A673 (cell line): ENCODE measurements at places on chromosomes 5 and 9.
A peak's percentile ranks its signal among the peaks of the same experiment; 100 is the strongest.

DNA sequence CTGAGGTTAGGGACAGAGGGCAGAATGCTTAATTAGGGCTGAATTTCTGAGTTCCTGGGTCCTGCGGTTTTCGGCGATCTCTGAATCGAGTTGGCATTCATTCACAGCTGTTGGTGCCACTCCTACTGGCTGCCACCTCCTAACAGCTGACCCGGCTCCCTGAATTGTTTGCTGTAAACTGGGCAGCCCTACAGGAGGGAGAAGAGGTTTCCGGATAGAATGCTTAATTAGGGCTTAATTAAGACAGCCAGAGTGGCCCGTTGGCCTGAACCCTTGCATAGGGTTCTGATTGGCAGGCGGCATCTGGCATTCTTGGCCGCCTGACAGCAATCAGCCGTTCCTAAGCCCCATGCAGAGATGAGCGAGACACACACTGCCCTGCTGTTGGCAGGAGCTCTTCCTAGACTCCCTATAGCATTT lies 25.7 kb downstream of the FRMPD1 start:
- H3K4me3 ChIP-seq: no peak overlapping the region
- H3K27ac ChIP-seq: no peak overlapping the region
- H3K27me3 ChIP-seq: peaks cover 3% of the 10 kb centered on the region
- DNase-seq: peak; percentile 78

DNA sequence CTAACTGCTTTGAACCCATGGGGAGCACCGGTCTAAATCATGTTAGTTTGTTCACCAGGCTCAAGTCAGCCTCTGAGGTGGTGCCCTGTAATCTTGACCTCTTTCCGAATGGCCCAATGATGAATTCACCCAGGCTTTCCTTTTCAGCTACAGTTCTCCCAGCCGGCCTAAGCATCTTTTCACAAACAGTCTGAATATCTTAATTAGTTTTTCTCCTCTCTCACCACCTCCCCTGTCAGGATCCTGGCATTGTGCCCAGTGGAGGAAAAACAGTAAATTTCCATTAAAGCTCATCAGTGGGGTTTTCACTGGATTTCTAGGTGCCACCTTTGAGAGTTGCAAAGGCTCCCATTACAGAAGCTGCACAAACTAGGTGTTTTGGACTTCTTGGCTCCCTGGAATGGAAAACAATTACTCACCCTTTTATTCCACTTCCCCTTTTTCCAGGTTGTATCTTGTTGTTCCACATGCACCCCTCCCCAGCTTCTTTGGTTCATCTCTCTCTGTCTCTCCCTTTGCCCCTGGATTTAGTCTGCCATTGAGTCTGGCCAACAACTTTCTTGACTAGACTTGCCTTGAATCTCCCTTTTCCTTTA lies 69.4 kb upstream of the ADAMTSL1 start:
- H3K27ac ChIP-seq: no peak overlapping the region
- no peaks in the 10 kb centered on the region for H3K36me3 ChIP-seq
- no peak overlapping the region for H3K4me3 ChIP-seq
- DNase-seq: no peak
- H3K4me1 ChIP-seq: no peaks in the 10 kb centered on the region
- no peaks in the 10 kb centered on the region for H3K27me3 ChIP-seq

- H3K36me3 ChIP-seq: no peaks in the 10 kb centered on the region
- no peak overlapping the region for H3K27ac ChIP-seq
- no peaks in the 10 kb centered on the region for H3K27me3 ChIP-seq
- no peak overlapping the region for H3K4me3 ChIP-seq
Observed at GRCh38 chr9:121711281-121711680, 59.8 kb downstream of the DAB2IP start.

GRCh38 chr5:119078861-119079260 lies 8.0 kb downstream of the DMXL1 start:
- H3K36me3 ChIP-seq: no peaks in the 10 kb centered on the region
- DNase-seq: no peak
- H3K4me1 ChIP-seq: no peaks in the 10 kb centered on the region

GRCh38 chr9:137240841-137241489 lies at the start of gene TUBB4B:
TSS of gene TUBB4B (plus strand) at chr9:137241287. CDS start at chr9:137241361, 74 bp downstream.
- H3K4me1 ChIP-seq: peaks cover 44% of the 10 kb centered on the region
- peak; percentile 100 for DNase-seq
- H3K27me3 ChIP-seq: no peaks in the 10 kb centered on the region
- H3K36me3 ChIP-seq: peaks cover 24% of the 10 kb centered on the region

DNA sequence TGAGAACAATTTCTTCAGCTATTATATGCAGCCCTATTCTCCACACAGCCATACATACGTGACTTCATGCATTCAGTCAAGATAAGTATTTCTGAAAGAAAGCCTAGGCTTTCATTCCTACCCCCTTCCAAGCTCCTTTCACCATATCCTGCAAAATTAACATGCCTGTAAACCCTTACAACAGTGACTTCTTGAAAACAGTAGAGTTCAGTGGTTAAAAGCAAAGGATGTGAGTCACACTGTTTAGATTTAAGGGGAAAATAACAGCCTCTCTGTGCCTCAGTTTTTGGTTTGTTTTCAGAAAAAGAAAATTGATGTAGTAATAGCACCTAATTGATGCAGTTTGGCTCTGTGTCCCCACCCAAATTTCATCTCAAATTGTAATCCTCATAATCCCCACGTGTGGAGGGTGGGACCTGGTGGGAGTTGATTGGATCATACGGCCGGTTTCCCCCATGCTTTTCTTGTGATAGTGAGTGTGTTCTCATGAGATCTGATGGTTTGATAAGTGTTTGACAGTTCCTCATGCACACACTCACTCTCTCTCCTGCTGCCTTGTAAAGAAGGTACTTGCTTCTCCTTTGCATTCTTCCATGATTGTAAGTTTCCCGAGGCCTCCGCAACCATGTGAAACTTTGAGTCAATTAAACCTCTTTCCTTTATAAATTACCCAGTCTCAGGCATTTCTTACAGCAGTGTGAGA lies 264.8 kb downstream of the CETN3 start:
- H3K27me3 ChIP-seq: no peaks in the 10 kb centered on the region
- H3K4me1 ChIP-seq: no peaks in the 10 kb centered on the region
- DNase-seq: no peak
- no peak overlapping the region for H3K4me3 ChIP-seq
- no peak overlapping the region for H3K27ac ChIP-seq

- H3K4me3 ChIP-seq: no peak overlapping the region
- H3K27ac ChIP-seq: no peak overlapping the region
- H3K27me3 ChIP-seq: no peaks in the 10 kb centered on the region
- no peaks in the 10 kb centered on the region for H3K36me3 ChIP-seq
Observed at GRCh38 chr5:66788556-66788955, 192.4 kb downstream of the MAST4 start.

DNA sequence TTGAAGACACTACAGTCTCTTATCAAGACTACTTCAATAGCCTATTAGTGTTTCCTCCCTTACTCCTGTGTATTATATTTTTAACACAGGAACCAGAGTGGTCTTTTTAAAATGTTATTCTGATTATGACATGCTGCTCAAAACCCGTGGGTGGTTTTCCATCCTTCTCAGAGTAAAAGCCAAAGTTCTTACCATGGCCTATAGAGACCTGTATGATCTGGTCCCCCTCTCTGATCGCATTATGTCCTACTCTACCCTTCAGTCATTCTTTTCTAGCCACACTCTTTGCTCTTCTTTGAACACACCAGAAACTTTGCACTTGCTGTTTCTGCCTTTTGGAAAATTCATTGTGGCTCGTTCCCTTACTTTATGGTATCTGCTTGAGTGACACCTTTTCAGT lies 13.8 kb downstream of the RECK start:
- no peaks in the 10 kb centered on the region for H3K4me1 ChIP-seq
- H3K4me3 ChIP-seq: no peak overlapping the region

DNA sequence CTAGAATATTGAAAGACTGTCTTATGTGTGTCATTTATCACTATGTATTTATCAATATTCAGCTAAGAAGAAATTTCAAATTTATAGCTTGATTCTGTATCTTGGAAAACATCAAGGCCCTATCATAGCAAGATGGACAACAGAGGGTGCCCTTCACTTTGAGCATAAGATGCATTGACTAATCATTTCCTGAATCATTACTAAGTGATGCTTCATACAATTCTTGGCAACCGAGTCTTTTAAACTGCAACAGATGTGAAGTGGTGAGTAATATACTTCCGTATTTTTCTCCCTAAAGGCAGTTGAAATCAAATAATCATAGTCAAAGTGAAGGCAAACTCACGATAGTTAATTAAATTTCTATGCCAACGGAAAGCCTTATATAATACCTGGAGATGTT lies 318.6 kb upstream of the RGMB start:
- DNase-seq: peak; percentile 64
- H3K27me3 ChIP-seq: no peaks in the 10 kb centered on the region
- H3K4me3 ChIP-seq: no peak overlapping the region
- H3K4me1 ChIP-seq: no peaks in the 10 kb centered on the region
- H3K36me3 ChIP-seq: no peaks in the 10 kb centered on the region
- H3K27ac ChIP-seq: no peak overlapping the region

DNA sequence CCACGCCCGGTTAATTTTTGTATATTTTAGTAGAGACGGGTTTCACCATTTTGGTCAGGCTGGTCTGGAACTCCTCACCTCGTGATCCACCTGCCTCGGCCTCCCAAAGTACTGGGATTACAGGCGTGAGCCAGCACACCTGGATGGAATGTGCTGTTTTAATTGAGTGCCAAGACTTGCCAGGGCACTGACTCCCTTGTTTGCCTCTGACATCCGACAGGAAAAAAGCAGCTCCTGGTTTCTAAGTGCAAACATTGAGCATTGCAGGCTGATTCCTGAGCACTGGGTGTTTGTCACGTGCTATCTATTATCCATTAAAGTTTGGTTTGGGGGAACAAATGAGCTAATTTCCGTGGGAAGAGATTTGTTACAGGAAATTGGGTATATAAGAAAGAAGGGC lies 70.6 kb upstream of the CKMT2 start:
- no peak overlapping the region for H3K27ac ChIP-seq
- H3K36me3 ChIP-seq: no peaks in the 10 kb centered on the region
- DNase-seq: no peak
- H3K4me1 ChIP-seq: no peaks in the 10 kb centered on the region
- no peaks in the 10 kb centered on the region for H3K27me3 ChIP-seq

GRCh38 chr9:101753716-101754115 lies 15.3 kb upstream of the GRIN3A start:
- H3K27ac ChIP-seq: no peak overlapping the region
- H3K4me1 ChIP-seq: no peaks in the 10 kb centered on the region
- no peak for DNase-seq

DNA sequence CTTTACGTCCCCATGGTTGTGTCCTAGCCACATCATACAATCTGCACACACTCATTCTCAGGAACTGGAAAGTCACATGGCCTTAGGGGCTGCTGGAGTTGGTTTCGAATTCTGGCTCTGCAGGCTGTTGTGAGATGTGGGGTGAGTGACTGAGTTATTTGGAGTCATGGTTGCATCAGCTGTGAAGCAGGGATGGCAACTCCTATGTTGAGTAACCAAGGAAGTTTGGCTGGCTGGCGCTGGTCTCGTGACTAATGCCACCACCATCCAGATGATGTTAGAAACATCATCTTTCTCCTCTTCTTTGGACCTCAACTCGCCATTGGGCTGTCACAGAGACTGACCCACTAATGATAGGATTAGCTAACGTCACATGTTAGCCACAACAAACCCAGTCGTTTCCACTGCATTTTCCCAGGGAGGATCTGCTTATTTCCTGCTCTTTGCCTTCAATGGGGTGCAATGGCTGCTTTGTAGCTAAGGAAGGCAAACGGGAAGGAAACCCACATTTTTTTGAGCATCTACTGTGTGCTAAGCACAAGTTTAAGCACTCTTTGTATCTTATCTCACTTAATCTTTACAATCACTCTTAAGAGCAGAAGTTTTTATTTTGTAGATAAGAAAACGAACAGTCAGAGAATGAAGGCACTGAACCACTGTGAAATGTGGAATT lies 78.1 kb upstream of the UBTD2 start:
- no peaks in the 10 kb centered on the region for H3K27me3 ChIP-seq
- DNase-seq: no peak
- H3K4me3 ChIP-seq: no peak overlapping the region
- H3K4me1 ChIP-seq: no peaks in the 10 kb centered on the region
- H3K36me3 ChIP-seq: no peaks in the 10 kb centered on the region
- peak overlapping the region; percentile 18 for H3K27ac ChIP-seq

DNA sequence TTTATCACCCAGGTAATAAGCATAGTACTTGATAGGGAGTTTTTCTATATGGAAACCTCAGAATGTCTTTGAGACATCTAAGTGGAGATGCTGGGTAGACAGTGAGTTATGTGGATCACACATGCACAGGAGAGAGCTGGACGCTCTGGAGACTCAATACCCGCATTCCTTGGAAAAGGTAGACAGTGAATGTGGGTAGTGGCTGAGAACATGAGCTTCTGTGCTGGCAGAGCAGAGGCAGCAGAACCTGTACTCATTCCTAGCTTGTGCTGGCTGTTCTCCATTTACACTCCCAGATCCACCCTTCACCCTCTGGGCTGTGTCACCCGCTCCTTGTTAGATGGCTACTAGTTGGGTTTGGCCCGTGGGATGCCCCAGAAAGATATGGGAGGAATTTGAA lies 269.8 kb downstream of the ASTN2 start:
- no peaks in the 10 kb centered on the region for H3K36me3 ChIP-seq
- peaks cover 4% of the 10 kb centered on the region for H3K27me3 ChIP-seq
- no peak for DNase-seq
- no peak overlapping the region for H3K27ac ChIP-seq
- no peaks in the 10 kb centered on the region for H3K4me1 ChIP-seq

DNA sequence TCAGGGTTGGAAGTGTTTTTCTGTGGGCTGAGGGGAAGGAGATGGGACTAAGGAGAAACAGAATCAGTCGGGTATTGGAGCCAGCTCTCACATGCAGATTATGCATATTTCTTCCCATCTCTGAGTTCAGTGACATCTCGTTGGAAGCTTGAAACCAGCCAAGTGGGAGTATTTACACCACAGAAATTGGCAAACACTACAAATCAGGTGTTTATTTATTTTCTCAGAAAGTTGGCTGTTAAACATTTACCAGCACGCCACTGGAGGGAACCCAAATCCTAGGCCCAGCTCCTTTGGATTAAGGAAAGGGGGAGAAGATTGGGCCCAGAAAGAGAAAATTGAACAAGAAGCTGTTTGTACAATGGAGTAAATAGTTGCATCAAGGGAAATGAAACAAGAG lies 72.1 kb upstream of the PITX1 start:
- H3K27ac ChIP-seq: no peak overlapping the region
- no peak overlapping the region for H3K4me3 ChIP-seq
- no peaks in the 10 kb centered on the region for H3K4me1 ChIP-seq
- no peak for DNase-seq
- no peaks in the 10 kb centered on the region for H3K27me3 ChIP-seq

DNA sequence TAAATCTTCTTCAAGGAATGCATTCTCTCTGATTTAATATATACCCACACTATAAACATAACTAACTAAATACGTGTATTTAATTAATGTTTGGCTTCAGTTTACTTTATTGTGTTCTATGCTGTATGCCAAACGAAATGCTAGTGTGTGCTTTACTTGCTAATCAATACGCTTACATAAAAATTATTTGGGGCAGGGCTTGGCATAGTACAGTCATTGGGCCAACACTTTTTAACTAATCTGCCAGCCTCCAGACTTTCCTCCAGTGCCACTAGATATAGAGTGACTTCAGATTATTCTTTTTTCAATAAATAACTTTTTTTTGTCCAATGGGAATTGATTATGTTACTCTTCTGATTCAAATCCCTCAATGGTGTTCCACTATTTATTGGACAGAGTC lies 8.7 kb upstream of the CARNMT1 start:
- no peak for DNase-seq
- H3K27me3 ChIP-seq: peaks cover 23% of the 10 kb centered on the region
- H3K4me1 ChIP-seq: no peaks in the 10 kb centered on the region
- H3K36me3 ChIP-seq: no peaks in the 10 kb centered on the region
- H3K27ac ChIP-seq: no peak overlapping the region

GRCh38 chr5:55469839-55470238 lies 64.9 kb downstream of the PLPP1 start:
- H3K27ac ChIP-seq: no peak overlapping the region
- no peak for DNase-seq
- H3K27me3 ChIP-seq: no peaks in the 10 kb centered on the region

GRCh38 chr5:36374266-36374862 lies 72.7 kb upstream of the RANBP3L start:
- no peaks in the 10 kb centered on the region for H3K36me3 ChIP-seq
- no peak for DNase-seq
- H3K27me3 ChIP-seq: no peaks in the 10 kb centered on the region
- no peak overlapping the region for H3K4me3 ChIP-seq
